Naive thymus-derived CD8-positive, alpha-beta T cell (primary cell): ENCODE measurements at places on chromosomes 6 and 20. TPM values are rescaled to one million over a fixed set of nuclear protein-coding genes. Genes with fewer than 3 reads are reported as not detected.
A peak's percentile ranks its signal among the peaks of the same experiment; 100 is the strongest.

- H3K27ac ChIP-seq = peak overlapping the region; percentile 77
- peak overlapping the region; percentile 63 for H3K4me3 ChIP-seq
- H3K4me1 ChIP-seq = peaks cover 29% of the 10 kb centered on the region
- DNase-seq = no peak
- H3K36me3 ChIP-seq = no peaks in the 10 kb centered on the region
Observed at GRCh38 chr6:14910692-14911547, 334.9 kb upstream of the JARID2 start.

GRCh38 chr20:23086056-23086566 lies at the start of gene CD93:
CD93 (minus strand) TSS chr20:23086324; CDS start chr20:23086192, 132 bp downstream.
- no peak for DNase-seq
- H3K4me3 ChIP-seq = peak within 1 kb of the TSS; percentile 76
- no peak within 1 kb of the TSS for H3K27ac ChIP-seq
- no peaks in the 10 kb centered on the region for H3K4me1 ChIP-seq
- peaks cover 10% of the 10 kb centered on the region for H3K27me3 ChIP-seq

DNA sequence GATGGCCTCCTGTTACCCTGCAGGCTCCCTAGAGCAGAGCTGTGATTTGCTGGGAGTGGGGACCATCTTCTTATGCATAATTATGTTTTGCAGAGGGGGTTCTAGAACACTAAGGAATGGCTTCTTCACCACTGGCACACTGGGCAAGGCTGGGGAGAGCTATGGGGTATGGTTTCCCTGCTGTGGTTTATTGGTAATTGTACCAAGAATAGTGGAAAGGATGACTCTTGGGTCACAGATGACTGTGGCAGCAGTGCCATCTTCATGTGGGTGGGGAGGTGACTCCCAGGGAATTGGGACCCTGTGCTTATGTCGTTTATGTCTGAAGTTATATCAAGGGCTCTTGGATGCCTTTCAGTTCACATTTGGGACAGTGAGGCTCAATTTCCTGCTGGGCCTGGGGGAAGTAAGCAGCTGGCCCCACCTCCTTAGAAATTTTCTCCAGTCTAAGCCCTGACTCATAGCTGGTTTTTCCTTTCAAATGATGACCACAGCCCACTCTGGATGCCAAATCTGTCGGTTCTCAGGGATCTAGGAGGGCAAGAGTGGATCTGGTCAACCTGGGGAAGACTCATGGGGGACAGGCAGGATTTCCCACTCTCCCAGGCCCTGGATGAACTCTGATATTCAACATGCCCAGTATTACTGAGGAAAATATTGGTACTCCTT lies 230.8 kb downstream of the LRFN2 start:
- H3K4me3 ChIP-seq = no peak overlapping the region
- H3K27ac ChIP-seq = no peak overlapping the region
- H3K4me1 ChIP-seq = no peaks in the 10 kb centered on the region
- DNase-seq = no peak
- H3K27me3 ChIP-seq = peaks cover 24% of the 10 kb centered on the region

- H3K36me3 ChIP-seq = no peaks in the 10 kb centered on the region
- H3K27ac ChIP-seq = no peak overlapping the region
- H3K27me3 ChIP-seq = peaks cover 5% of the 10 kb centered on the region
- no peak for DNase-seq
- peaks cover 34% of the 10 kb centered on the region for H3K4me1 ChIP-seq
Observed at GRCh38 chr6:6803180-6803977, 214.9 kb downstream of the LY86 start.

DNA sequence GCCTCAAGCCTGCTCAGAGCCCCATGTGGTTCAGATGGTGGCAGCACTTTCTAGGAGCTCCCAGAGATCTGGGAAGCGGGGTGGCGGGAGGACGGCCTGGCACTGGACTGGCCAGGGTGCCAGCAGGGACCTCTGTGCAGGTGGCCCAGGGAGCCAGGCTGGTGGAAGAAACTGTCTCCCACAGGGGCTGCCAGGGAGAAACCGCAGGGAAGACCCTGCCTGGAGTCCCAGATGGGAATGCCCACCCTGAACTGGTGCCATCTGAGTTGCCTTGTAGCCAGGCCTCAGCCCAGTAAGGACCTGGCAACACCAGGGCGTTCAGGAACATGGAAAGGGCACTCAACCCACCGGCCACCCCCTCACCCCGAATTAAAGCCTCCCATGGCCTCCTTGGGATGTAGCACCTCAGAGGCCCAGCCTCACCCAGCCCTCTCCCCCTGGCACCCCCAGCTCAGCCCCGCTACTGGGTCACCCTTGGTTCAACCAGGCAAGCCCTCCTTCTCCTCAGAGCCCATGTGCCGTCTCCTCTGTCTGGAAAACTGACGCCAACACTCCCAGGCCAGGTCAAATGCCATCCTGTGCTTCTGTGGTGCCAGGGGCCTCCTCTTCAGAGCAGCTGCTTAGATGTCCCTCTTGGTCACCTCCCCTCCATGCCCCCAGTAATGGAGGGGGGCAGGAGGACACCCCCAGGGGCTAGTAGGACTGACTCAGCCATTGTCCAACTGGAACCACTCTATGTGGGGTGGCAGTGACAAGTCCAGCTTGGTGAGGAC lies 5.9 kb upstream of the C20orf144 start:
- no peak overlapping the region for H3K4me3 ChIP-seq
- DNase-seq = no peak
- no peaks in the 10 kb centered on the region for H3K36me3 ChIP-seq
- no peaks in the 10 kb centered on the region for H3K27me3 ChIP-seq

DNA sequence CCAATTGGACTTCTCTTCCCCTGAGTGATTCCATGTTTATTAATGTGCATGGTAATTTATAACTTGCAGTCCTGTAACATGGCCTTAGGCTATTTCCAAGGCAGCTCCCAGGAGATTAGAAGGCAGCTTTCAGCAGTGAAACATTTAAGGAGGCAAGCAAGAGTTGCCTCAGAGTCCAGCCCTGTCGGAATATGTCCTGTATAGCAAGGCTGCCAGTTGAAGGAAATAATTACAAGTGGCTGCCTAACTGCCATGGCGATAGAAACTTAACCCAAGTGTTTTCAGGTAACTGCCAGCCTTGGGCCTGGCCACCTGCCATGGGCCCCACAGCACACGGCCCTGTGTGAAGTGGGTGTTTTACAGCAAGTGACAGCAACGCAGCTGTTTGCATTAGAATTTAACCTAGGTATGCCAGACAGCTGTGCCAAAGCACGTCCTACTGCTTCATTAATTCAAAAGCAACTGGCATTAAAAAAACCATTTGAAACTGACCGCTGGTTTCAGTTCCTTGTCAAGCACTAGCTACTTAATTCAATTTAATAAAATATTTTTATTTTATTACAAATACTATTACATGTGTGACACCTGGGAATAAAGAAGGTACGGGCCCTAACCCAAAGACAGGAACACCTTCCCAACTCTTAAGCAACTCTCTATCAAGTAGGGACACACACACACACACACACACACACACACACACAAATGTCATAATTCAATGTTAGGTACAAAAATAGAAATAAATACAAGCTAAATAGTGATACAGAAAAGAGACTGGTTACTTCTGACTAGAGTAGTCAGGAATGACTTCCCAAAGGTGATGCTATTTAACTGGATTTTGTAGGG lies 151.8 kb upstream of the HEY2 start:
- DNase-seq = no peak
- peaks cover 13% of the 10 kb centered on the region for H3K27me3 ChIP-seq
- no peaks in the 10 kb centered on the region for H3K36me3 ChIP-seq

GRCh38 chr20:46739431-46740213 lies 30.2 kb downstream of the SLC2A10 start:
- no peaks in the 10 kb centered on the region for H3K36me3 ChIP-seq
- no peak overlapping the region for H3K27ac ChIP-seq
- no peak for DNase-seq
- H3K4me1 ChIP-seq = no peaks in the 10 kb centered on the region

DNA sequence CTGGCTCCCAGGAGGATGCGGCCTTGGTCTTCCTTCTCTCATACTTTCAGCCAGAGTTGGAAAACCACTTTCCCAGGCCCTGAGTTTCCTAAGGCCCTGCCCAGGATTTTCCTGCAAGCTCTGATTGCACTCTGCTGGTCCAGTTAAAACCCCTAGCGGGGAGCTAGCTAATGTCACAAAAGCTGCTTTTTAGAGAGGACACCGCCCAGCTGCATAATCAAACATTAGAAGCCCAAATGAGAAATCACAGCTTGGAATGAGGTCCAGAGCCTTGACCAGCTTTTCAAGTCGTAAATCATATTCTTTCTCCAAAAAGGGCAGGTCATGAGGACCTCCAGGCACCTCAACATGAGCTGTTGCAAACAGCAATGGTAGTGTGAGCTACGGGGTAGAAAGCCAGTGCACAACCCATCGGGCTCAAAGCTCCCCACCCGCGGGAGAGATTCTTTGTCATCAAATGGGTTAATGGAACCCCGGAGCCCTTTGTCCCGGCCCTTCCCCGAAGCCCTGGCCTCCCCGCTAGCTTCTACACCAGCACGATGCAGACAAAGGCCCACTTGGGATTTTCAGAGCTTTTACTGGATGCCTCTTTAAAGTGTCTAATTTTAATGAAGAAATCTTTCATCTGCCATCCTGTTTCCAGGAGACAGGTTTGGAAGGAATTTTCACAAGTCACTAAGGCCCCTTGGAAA lies 134.0 kb downstream of the SCML4 start:
- no peaks in the 10 kb centered on the region for H3K36me3 ChIP-seq
- H3K27ac ChIP-seq = no peak overlapping the region
- H3K27me3 ChIP-seq = no peaks in the 10 kb centered on the region
- no peak overlapping the region for H3K4me3 ChIP-seq
- H3K4me1 ChIP-seq = no peaks in the 10 kb centered on the region
- no peak for DNase-seq

DNA sequence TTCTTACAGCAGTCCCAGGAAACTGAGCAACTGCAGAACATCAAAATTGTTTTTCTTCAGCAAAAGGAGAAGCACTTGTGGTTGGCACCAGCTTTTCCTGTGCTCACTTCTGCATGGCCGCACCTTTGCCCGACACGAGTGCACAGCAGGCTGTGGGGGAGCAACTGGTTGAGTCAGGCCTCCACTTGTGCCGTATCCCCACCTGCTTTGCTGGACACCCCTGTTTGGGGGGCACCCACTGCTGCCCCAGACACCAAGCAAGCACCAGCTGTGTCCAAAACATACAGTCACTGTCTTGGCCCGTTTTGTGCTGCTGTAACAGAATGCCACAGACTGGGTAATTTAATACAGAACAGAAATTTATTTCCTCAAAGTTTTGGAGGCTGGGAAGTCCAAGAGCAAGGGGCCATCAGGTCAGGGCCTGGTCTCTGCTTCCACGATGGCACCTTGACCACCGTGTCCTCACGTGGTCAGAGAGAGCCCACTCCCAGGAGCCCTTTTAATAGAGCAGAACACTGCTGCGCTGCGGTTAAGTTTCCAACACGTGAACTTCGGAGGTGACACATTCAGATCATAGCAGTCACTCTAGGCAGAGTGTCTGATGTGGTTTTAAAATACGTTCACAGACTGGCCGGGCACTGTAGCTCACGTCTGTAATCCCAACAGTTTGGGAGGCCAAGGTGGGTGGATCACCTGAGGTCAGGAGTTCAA lies 8.7 kb upstream of the GMEB2 start:
- H3K4me1 ChIP-seq = peaks cover 59% of the 10 kb centered on the region
- peak overlapping the region; percentile 95 for H3K27ac ChIP-seq
- H3K36me3 ChIP-seq = no peaks in the 10 kb centered on the region

The TPBG gene
- polyA plus RNA-seq = not detected
